ENCODE measurements at places on chromosomes 12 and 14.

GRCh38 chr12:112539221-112539620 lies 120.5 kb downstream of the PTPN11 start:
- H3K4me3 ChIP-seq: no peak overlapping the region
- H3K27me3 ChIP-seq: peaks cover 42% of the 10 kb centered on the region
- H3K4me1 ChIP-seq: peaks cover 4% of the 10 kb centered on the region
- no peaks in the 10 kb centered on the region for H3K36me3 ChIP-seq
- no peak overlapping the region for H3K27ac ChIP-seq

- no peaks in the 10 kb centered on the region for H3K4me1 ChIP-seq
- H3K27ac ChIP-seq: no peak overlapping the region
These were observed 10.2 kb downstream of the KRT82 start for GRCh38 chr12:52395761-52396434.

GRCh38 chr12:39872425-39872824 lies 233.5 kb downstream of the SLC2A13 start:
- H3K36me3 ChIP-seq: no peaks in the 10 kb centered on the region
- H3K27ac ChIP-seq: no peak overlapping the region
- no peak overlapping the region for H3K4me3 ChIP-seq
- H3K4me1 ChIP-seq: no peaks in the 10 kb centered on the region
- H3K27me3 ChIP-seq: no peaks in the 10 kb centered on the region

GRCh38 chr14:65186951-65187350 lies 84.6 kb upstream of the MAX start:
- H3K27ac ChIP-seq: no peak overlapping the region
- no peak for DNase-seq

DNA sequence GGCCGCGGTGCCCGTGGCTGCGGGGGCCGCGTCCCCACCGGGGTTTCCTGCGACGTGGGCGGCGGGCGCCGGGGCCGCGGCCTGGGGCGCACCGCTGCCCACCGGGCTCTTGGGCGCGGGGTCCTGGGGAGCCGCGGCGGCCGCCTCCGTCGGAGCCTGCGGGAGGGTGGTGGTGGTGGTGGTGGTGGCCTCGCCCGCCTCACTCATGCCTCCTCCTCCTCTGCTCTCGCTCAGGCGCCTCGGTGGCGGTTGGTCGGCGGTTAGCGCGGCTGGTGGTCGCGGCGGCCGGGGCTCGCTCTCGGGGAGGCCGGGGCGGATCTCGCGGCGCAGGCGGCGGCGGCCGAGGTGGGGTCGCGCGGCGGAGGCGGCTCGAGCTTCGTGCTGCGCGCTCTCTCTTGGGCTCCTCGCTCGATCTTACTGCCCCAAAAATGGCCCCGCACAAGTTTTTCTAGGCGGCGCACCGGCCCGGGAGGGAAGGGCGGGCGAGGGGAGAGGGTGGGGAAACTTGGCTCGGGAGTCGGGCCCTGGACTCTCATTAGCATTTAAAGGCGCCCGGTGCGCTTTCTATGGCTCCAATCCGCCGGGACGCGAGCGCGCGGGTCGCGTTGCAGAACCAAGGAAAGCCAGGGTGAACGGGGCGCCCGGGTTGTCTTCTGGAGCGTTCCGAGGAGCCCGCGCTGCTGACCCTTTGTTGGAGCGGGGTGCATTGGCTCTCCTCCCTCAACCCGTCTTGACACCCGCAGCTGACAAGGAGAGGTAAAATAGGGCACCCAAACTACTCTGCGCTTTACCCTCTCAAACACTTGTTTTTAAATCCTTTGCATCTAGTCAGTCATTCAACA lies at the start of gene YBX3:
Gene YBX3 (minus strand): TSS at position 419 of the 842 bp plus-strand sequence. CDS start 212 bp downstream, at position 207.
- H3K36me3 ChIP-seq: peaks cover 23% of the 10 kb centered on the region
- peak within 1 kb of the TSS; percentile 95 for H3K4me3 ChIP-seq
- H3K27ac ChIP-seq: peak within 1 kb of the TSS; percentile 97
- peaks cover 15% of the 10 kb centered on the region for H3K4me1 ChIP-seq

DNA sequence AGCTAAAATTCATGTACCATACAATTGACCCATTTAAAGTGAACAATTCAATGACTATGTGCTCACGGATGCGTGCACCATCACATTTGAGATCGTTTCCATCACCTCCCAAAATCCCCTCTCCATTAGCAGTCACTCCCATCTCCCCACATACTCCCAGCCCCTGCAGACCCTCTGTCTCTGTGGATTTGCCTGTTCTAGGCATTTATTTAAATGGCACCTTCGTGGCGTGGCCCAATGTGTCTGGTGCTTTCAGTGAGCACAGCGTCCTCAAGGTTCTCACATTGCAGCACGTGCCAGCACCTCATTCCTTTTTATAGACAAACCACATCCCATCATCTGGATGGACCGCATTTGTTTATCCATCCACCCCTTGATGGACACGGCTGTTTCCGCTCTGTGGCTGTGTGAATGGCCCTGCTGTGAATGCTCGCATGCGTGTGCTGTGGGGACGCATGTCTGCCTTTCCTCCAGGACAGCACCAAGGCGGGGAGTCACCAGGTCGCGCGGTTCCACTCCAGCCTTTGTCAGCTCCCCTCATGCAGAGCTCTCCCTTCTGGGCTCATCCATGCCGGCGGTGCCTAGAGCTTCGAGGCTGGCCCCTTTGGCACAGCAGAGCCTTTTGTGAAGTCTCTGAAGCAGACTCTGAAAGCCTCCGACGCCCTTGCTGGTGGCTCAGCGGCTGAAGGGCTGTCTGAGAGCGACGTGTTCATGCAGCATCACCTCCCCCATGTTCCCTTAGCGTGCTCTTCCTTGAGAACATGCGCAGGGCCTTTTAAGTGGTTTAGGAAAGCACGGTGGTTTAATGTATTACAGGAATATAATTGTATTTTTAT lies 184.4 kb downstream of the KIF26A start:
- no peak overlapping the region for H3K4me3 ChIP-seq
- peaks cover 16% of the 10 kb centered on the region for H3K27me3 ChIP-seq
- H3K36me3 ChIP-seq: no peaks in the 10 kb centered on the region
- no peaks in the 10 kb centered on the region for H3K4me1 ChIP-seq

DNA sequence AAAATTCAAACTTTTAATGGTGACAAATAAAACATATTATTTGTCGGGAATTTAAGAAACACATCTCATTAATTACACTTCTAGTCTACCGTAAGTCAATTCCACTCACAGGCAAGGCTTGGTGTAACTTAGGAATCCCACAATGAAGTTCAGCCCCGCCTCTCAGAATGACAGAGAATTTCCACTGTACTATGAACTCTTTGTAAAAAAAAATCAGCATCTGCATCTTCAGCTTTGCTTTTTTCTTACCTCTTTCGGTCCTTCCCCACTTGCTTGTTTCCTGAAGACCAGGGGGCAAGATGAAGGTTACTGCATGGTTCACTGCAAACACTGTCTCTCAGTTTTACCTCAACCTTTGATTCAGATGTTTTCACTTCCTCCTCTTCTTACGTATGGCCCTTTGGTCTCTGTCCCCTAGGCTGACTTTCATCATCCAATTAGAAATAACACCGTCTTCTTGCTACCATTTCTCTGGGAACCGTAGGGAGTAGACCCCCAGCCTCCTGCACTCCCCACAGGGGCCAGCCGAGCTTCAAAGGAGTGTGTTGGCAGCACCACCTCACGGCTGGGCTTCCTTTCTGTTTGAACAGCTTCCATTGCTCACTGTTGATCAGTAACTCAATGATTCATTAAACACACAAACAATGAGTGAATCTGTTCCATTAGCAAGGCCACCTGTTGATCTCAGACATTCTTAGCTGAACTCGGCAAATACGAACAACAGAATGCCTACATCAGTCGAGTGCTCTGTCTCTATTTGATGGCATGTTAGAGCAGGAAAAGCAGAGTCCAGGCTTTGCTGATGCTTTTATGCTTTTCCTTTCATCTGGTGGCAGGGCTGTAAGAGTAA lies 343.0 kb downstream of the BMP4 start:
- no peaks in the 10 kb centered on the region for H3K4me1 ChIP-seq
- H3K27me3 ChIP-seq: no peaks in the 10 kb centered on the region
- H3K4me3 ChIP-seq: no peak overlapping the region
- H3K36me3 ChIP-seq: no peaks in the 10 kb centered on the region
- no peak for DNase-seq

- DNase-seq: no peak
- peaks cover 44% of the 10 kb centered on the region for H3K27me3 ChIP-seq
- no peak overlapping the region for H3K27ac ChIP-seq
- H3K4me1 ChIP-seq: no peaks in the 10 kb centered on the region
- H3K4me3 ChIP-seq: no peak overlapping the region
These were observed 407.5 kb downstream of the MED13L start for GRCh38 chr12:115870021-115870420.

DNA sequence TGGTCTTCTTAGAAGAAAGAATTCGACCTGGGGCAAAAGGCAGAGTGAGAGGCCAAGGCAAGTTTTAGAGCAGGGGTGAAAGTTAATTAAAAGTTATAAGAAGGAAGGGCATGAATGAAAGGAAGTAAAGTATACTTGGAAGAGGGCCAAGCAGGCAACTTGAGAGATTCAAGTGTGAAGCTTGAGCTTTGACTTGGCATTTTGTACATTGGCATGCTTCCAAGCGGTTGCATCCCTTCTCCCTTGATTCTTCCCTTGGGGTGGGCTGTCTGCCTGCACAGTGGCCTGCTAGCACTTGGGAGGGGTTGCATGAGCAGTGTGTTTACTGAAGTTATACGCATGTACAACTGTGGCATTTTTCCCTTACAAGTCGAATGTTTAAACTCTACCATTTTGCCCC lies 74.8 kb upstream of the MGAT4C start:
- no peak for DNase-seq
- no peaks in the 10 kb centered on the region for H3K4me1 ChIP-seq
- no peak overlapping the region for H3K27ac ChIP-seq
- no peaks in the 10 kb centered on the region for H3K36me3 ChIP-seq

DNA sequence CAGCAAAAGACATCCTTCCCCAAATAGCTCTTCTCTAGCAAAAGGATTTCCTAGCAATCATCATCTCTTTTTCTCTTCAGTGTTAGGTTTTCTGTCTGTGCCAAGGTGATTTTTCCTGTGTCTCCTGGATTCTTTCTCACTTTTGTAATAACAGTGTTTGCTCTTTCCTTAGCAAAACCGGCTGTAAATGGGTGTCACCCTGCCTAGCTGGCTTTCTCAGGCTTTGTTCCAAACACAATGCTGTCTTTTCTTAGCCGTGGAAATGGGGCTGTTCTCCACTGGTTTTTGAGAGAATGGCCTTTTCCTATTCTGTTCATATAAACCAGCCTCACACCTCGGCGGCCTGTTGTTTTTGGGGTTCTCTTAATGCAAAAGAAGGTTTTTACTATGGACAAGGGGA lies 21.9 kb downstream of the JDP2 start:
- H3K36me3 ChIP-seq: no peaks in the 10 kb centered on the region
- no peak overlapping the region for H3K27ac ChIP-seq
- H3K27me3 ChIP-seq: peaks cover 18% of the 10 kb centered on the region
- H3K4me1 ChIP-seq: peaks cover 3% of the 10 kb centered on the region
- DNase-seq: no peak

DNA sequence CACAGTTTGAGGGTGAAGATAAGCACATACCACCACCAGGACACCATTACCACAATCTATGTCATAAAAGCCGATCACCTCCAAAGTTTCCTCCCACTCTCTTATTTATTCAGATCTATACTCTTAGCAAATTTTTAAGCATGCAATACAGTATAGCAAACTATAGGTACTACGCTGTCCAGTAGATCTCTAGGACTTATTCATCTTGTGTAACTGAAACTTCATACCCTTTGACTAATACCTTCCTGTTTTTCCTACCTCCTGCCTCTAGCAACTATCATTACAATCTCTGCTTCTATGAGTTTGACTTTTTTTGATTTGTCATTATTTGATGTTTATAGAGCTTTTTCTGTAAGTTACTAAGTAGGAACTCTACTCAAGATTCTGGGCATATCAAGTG lies 84.5 kb upstream of the MANSC4 start:
- peaks cover 11% of the 10 kb centered on the region for H3K27me3 ChIP-seq
- no peaks in the 10 kb centered on the region for H3K36me3 ChIP-seq
- no peak for DNase-seq
- peaks cover 1% of the 10 kb centered on the region for H3K4me1 ChIP-seq

DNA sequence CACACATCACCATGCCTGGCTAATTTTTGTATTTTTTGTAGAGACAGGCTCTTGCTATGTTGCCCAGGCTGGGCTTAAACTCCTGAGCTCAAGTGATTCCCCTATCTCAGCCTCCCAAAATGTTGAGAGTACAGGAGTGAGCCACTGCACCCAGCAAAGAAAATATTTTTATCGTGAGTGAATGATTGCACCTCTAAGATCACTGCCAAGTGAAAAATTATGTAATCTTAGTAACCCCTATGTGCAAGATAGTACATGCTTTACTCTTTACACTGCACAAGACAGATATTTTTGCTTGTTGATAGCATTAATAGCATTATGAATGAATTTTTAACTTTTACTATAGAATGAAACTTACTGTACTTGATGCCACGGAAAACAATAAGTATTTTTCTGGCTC lies 3.4 kb upstream of the MRPS35 start:
- no peak for DNase-seq
- no peaks in the 10 kb centered on the region for H3K27me3 ChIP-seq
- H3K36me3 ChIP-seq: peaks cover 13% of the 10 kb centered on the region
- H3K4me1 ChIP-seq: peaks cover 19% of the 10 kb centered on the region
- H3K27ac ChIP-seq: no peak overlapping the region

DNA sequence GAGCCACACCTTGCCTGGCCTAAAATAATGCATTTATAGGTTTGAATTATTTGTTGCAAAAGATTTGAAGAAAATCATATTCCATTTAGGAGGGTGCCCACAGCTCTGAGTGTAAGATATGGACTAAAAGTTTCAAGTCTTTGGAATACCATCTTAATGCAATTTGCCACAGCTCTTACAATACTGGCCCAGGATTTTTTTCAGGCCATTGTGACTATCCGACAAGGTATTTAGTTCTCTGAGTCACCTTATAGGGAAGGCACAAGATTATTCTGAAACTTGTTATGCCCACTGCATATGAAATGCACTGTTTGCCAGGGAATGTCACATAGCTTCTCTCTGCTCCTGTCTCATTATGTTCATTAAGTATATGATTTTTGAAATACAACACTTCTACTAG lies 29.6 kb upstream of the SLC6A13 start:
- H3K27ac ChIP-seq: no peak overlapping the region
- H3K27me3 ChIP-seq: no peaks in the 10 kb centered on the region
- peaks cover 16% of the 10 kb centered on the region for H3K4me1 ChIP-seq
- DNase-seq: no peak
- H3K4me3 ChIP-seq: no peak overlapping the region

- no peak overlapping the region for H3K4me3 ChIP-seq
- no peak for DNase-seq
- no peaks in the 10 kb centered on the region for H3K27me3 ChIP-seq
- H3K36me3 ChIP-seq: no peaks in the 10 kb centered on the region
- no peaks in the 10 kb centered on the region for H3K4me1 ChIP-seq
- H3K27ac ChIP-seq: no peak overlapping the region
These were observed 142.7 kb upstream of the SYT1 start for GRCh38 chr12:78721906-78722305.

DNA sequence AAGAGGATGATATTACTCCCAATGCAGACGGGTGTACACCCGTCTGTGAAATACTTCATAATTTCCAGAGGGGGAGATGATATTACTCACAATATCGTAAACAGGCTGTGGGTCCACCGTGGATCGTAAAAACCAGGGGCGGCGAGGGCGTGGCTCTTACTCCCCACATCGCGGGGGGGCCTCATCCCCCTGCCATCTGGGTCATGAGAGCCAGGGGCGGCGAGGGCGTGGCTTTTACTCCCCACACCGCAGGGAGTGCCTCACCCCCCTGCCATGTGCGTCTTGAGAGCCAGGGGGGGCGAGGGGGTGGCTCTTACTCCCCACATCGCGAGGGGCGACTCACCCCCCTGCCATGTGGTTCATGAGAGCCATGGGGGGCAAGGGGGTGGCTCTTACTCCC lies 86.2 kb upstream of the GNG2 start:
- H3K36me3 ChIP-seq: no peaks in the 10 kb centered on the region
- no peak for DNase-seq
- peaks cover 5% of the 10 kb centered on the region for H3K4me1 ChIP-seq
- peaks cover 9% of the 10 kb centered on the region for H3K27me3 ChIP-seq
